Activated naive CD8-positive, alpha-beta T cell treated with anti-CD3 and anti-CD28 coated beads, Interleukin-2, amount 10 ng/mL, durations not matched to agents 7 days and 5 days (primary cell): ENCODE measurements at places on chromosomes 2 and 18. TPM values are rescaled to one million over a fixed set of nuclear protein-coding genes. Genes with fewer than 3 reads are reported as not detected.

PLCL1 gene
- 1.3 TPM for total RNA-seq

CKAP2L gene
- total RNA-seq, result 38.9 TPM

SCN3A gene
- not detected for total RNA-seq

- H3K4me3 ChIP-seq, result no peak overlapping the region
- H3K27me3 ChIP-seq, result no peaks in the 10 kb centered on the region
- no peak for DNase-seq
- peaks cover 2% of the 10 kb centered on the region for H3K36me3 ChIP-seq
These were observed 331.3 kb downstream of the KIAA1328 start for GRCh38 chr18:37160038-37160820.

DNA sequence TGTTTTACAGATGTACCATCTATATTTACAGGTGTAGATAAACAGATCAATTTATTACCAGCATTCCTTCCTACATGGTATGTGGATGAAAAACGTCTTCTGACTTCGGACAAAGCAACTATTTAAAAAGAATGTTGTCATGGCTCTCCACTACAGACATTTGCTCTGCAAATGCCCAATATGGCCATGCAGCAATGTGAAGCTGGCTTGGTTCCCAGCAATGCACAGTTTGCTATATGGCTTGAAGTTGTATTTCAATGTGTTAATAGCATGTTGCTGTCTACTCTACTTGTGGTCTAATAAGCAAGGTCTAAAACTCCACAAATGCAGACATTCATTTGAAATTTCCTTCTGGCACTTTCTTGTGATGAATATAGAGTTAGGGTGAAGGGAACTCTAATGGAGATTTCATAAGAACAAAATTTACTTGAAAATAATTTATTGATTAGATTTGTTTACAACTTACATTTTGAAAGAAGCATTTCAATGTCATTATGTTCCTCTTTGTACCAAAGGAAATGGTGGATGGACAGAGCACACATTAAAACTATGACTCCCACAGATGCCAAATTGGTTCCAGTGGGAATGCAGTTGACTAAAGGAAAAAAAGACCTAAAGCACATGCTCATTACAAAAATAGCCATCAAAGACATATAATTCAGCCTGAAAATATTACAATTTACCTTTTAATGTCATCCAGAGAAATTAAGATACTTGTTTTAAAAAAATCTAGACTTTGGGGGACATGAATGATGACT, 234.0 kb downstream of the DYM start:
- DNase-seq, result no peak
- H3K27me3 ChIP-seq, result no peaks in the 10 kb centered on the region
- H3K27ac ChIP-seq, result no peak overlapping the region
- no peak overlapping the region for H3K4me3 ChIP-seq
- peaks cover 15% of the 10 kb centered on the region for H3K4me1 ChIP-seq
- peaks cover 19% of the 10 kb centered on the region for H3K36me3 ChIP-seq

- no peaks in the 10 kb centered on the region for H3K27me3 ChIP-seq
- H3K36me3 ChIP-seq, result peaks cover 34% of the 10 kb centered on the region
- DNase-seq, result no peak
- no peak overlapping the region for H3K4me3 ChIP-seq
- H3K27ac ChIP-seq, result no peak overlapping the region
These were observed 79.5 kb downstream of the COX7A2L start for GRCh38 chr2:42281416-42282081.
